ENCODE measurements at places on chromosomes 6 and 20.
A peak's percentile ranks its signal among the peaks of the same experiment; 100 is the strongest.

- DNase-seq = no peak
These were observed 23.2 kb downstream of the GLYATL3 start for GRCh38 chr6:49522710-49523593.

DNA sequence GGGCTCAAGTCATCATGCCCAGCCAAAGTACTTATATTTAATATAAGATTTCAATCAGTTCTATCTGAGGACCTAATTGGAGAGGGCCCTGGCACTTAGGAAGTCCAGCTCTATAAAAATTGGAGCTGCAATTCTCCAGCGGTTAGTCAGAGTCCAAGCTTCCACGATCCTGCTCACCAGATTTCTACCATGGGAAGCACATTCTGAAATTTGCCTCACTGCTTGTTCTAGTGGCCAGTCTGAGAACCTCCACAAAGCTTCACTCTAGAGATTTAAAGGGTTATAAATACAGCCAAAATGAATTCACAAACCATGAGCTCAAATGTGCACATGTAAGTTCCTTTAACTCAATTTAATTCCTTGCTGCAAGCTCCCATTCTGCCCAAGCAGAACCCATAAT, 33.5 kb downstream of the PNLDC1 start:
- DNase-seq = no peak

DNA sequence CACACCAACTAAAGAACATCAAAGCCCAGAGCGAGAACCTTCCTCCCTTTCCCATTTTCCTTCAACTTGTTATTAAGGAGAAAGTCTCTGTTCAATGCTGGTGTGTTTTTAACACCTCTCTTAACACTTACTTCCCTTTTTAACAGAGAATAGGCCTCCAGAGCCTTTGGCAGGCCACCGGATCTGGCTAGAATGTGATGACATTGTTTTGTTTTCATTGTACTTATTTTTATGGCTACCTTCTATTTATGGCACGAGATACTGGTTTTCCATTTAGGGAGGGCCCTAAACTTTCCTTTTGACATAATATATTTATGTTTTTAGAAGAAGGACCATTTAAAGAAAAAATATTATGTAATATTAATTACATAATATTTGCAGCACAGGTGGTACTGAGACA, 21.6 kb downstream of the TCF15 start:
- no peak for DNase-seq

- no peak for DNase-seq
These were observed 54.3 kb upstream of the PRND start for GRCh38 chr20:4667371-4667773.

DNA sequence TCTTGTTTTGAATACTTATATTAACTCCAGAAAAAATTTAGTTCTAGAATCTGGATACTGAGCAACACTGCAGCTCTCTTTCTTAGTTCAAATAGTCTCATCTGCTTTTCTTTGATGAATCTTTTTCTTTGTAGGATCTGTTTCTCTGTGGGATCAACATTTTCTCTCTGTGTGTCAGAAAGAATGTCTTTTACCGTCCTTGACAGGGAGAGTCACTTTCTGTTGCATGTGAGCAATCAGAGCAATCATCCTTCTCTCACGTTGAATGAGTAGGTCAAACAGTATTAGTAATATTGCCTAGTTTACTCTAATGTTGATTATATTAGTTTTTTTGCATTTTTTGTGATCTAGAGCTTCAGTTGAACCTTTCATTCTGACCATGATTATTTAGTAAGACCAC, 130.9 kb downstream of the TRMT11 start:
- DNase-seq = no peak

DNA sequence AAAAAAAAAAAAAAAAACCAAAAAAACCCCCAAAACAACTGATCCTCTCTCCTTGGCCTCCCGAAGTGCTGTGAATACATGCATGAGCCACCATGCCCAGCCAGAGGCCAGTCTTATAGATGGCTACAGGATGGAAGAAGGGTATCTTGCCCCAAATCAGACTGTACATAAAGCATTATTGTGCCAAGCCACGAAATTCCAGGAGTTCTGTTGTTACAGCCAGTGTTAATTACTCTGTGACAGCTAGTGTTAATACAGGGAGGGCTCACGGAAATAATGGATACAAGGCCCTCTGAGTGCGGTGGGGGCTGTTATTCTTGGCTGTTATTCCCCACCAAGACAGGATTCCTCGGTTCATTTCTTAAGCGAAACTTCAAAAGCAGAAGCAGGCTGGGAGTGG, 1.4 kb upstream of the CLPSL2 start:
- no peak for DNase-seq

DNA sequence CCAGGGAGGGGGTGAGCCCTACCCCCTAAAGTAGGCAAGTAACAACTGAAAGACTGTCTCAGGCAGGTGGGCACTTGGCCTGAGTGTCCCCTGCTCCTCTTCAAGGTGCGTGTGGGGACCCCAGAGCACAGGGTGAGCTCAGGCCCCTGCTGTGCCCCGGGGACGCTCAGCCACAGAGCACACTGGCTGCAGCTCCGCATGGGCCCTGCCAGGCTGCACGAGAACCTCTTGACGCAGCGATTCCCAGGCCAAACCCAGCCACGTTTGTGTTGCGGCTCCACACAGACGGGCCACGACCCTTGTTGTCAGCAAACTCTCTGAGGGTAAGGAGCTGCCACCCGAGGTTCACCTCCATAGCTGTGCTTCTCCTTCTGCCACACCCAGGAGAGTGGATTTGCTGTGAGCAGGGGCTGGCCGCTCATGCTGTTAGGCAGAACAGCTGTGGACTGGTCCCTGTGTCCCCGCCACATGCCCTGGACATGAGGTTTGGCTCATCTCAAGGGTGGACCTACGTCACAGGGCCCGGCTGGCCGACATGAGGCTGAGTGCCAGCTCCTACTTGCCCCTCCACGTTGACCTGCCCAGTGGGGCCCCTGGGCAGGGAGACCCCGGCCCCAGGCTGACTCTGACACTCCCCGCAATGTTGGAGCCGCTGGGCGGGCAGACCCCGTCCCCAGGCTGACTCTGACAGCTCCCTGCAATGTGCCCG, 29.7 kb upstream of the GATA5 start:
- no peak for DNase-seq

DNA sequence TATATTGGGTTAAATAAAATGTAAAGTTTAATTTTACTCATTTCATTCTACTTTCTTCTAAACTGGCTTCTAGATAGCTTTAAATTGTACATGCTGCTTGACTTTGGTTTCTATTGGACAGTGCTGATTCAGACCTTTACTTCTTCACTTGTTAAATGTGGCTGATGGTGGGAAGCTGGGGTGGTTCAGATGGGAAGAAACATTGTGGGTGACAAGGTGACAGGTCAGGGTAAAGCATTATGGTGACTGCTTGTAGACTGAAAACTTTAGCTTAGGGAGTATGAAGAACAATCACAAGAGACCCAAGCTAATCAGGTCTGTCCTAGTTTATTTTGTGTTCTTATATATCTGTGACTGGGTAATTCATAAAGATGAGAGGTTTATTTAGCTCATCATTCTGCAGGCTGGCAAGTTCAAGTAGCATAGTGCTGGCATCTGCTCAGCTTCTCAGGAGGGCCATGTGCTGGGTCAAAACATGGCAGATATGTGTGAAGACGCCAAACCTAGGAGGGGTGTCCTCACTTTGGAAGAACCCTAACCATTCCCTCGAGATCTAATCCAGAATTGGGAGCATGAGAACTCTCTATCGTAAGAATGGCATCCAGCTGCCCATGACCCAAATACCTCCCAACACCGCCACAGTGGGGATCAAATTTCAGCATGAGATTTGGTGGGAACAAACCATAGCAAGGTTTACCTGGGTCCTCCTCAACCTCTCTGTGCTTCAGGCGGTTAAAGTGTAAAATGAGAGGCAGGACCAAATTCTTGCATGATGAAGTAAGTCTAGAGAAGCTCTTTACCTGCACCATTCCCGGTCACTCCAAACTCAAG, 102.8 kb downstream of the FYN start:
- DNase-seq = no peak

- DNase-seq = no peak
These were observed 26.4 kb upstream of the RFPL4B start for GRCh38 chr6:112320561-112321318.

GRCh38 chr20:60729135-60729900, 522.7 kb upstream of the CDH4 start:
- no peak for DNase-seq

GRCh38 chr6:90068264-90068663, 174.0 kb downstream of the GJA10 start:
- no peak for DNase-seq

DNA sequence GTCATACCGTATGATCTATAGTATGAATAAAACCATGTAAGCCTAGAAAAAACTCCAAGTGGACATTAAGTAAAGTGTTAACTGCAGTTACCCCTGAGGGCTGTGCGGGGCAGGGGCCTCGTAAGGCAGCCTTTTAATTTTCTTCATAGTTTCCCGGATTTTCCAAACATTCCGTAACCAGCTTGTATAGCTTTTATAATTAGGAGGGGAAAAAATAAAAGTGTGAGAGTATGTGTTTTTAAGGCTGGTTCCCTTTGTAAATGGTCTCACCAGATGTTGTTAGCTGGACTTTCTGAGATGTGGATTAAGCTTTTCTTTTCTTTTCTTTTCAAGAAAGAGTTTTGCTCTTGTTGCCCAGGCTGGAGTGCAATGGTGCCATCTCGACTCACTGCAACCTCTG, 7.0 kb downstream of the KIAA1755 start:
- DNase-seq = no peak

DNA sequence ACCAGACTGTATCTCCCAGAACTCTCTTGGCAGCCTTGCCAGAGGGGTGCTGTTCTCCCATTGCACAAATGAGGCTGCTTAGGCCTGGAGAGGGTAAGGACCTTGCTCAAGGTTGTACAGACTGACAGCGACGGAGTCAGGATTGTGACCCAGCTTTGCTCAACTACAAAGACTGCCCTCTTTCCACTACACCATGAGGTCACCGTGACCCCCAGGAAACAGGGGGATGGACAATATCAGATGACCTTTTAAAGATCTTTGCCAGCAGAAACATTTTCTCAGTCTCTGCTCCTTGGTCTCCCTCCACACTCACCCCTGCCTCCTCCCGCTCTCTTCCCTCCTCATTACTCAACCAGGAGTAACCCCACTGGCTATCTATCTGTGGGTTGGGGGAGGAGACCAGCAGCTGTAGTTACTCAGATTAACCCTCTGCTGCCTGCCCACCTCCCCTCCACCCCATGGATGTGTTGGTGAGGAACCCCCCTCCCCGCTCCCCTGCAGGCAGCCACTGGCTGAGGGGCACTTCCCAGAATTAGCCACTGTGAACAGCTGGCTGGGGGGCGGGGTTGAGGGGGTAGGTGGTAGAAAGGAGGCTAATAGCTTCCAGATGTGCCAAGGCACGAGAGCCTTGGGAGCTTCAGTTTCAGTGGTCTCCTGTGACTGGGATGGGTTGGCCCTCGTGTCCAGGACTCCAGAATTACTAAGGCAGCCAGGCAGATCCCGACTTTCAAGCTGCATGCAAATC, 26.9 kb upstream of the MRPS18A start:
- DNase-seq = no peak

GRCh38 chr6:18501663-18502013, 114.5 kb downstream of the RNF144B start:
- DNase-seq = peak; percentile 30

DNA sequence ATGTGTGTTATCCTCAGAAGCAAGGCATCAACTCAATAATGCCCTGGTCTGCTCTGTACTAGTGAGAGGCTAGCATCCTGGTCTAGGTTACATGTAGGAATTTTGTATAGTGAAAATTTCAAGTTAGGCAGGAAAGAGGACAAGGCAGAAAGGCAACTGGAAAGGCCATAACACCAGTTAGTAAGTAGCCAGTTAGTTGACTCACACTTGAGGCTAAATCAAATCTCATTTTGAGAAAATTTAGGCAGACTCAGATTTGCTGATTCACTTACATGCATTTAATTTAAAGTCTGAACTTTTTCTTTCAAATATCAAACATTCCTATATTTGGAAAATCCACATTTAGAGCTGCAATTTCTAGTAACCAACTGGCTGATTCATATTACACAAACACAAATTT, 184.5 kb upstream of the TCF21 start:
- no peak for DNase-seq

DNA sequence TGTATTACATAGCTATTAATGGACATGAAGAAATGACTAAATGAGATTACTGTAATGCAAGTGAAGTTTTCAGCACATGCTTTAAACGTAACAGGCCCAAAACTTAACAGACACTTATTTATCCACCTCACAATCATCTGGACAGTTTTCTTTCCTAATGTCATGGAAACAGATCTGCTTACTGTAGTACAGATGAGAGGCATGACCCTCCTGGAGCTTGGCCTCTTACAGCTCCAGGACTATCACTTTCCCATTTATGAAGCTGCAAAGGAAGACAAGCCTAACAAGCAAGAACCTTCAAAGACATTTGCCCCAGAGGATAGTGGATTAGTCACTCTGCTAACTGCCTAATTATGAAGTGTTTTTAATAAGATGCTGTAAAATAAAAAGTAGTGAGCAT, 419.3 kb downstream of the PHF3 start:
- DNase-seq = no peak

DNA sequence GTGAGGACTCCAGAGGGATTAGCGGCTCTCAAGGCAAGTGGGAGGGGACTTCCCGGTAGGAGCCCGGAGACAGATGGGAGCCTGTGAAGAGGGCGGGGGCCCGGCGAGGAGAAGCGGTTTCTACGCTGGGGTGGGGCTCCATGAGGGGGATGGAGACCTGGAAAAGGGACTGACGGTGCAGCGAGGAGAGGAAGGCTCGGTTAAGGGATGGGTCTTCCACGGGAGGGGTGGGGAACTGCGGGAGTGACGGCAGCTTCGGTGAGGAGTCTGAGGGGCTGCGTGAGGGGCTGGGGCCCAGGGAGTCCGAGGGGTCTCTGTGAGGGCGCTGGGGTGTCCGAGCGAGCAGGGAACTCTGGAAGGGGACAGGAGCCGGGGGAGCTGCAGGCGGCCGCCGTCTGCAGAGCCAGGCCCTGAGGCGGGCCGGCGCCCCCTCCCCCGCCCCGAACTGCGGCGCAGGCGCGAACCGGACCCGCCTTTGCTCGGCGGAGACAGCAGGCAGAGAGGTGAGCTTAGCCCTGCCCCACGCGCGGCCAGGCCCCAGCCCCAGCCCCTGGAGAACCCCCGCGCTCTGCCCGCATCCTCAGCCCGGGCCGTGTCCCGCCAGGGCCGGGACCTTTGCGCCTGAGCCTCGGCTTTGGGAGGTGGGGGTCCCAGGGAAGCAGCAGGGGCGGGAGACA, at the start of gene NRSN2:
TSS of gene NRSN2 (plus strand) at position 472 of the 677 bp plus-strand sequence. CDS start 2,533 bp downstream, outside the sequence.
- peak; percentile 88 for DNase-seq

- DNase-seq = peak; percentile 18
These were observed 4.6 kb downstream of the DDR1 start for GRCh38 chr6:30888816-30889495.

- no peak for DNase-seq
These were observed 21.1 kb downstream of the SPTLC3 start for GRCh38 chr20:13029687-13030375.

DNA sequence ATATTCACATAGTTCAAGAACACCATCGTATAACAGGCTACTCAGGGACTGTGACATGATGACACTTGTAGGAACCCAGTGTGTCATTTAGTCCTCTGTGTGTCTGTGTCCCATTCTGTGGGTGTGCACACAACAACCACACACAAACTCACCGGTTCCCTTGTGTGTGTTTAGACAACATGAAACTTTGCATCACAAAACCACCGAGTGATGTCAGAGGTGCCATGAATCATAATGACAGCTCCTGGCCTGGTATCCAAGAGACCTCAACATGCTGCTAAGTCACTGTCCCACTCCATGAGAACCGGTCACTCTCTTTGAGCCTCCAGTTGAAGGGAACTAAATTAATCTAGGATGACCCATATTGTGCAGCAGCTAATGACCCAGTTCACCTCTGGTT, 421.3 kb downstream of the PREX1 start:
- DNase-seq = no peak
